ENCODE measurements at places on chromosomes 2 and 18.

GRCh38 chr18:3889121-3889520, 439.1 kb downstream of the TGIF1 start:
- DNase-seq: no peak

DNA sequence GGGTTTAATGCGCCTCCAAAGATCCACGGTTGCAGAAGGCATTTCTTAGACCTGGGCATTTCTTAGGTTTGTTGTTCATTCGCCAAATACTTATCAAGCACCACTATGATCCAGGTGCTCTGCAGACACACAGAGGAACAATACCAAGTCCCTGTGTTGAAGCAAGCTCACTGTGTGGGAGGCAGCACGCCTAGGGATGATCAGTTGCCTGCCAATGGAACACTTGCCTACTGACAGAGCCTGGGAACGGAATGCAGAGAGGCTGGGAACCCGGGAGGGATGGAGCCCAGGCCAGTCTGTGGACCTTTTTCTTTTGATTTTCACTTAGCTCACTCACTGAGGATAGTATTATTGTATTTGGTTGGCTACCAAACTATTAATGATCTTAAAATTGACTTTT, 1.9 kb upstream of the GRP start:
- DNase-seq: no peak

DNA sequence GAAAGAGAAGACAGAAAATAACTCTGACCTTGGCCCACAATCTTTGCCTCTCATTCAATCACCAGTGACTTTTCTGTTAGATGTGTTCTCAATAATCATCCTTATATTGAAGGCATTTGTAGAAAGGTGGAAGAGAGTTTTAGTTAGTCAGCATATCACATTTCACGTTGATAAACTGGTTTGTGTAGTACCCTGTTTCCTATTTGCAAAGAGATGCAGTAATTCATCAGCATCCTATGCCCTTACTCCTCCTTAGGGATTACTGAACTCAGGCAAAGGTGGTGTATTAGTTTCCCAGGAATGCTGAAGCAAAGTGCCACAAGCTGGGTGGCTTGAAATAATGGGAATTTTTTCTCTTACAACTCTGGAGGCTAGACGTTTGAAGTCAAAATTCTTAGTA, 145.0 kb downstream of the SPP2 start:
- DNase-seq: no peak

DNA sequence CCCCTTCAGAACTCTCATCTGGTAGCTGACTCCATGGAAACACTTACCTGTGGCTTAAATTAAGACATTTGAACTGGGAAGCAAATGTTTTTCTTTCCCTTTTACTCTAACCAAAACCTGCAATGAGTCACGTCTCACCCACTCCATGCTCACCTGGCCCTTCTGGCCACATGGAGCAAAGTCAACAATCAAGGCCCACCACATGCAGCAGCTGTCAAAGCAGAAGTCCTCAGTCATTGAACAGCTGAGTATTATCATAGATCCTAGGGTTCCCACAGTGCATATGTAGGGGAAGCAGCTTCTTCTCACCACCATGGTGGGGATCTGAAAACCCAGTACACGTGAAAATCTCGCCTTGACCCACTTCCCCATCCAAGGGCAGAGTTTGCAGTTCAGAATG, 12.3 kb upstream of the MEP1B start:
- no peak for DNase-seq

All from HFFc6 (cell line).